T-helper 9 cell (primary cell): ENCODE measurements at places on chromosomes 3 and 15.

DNA sequence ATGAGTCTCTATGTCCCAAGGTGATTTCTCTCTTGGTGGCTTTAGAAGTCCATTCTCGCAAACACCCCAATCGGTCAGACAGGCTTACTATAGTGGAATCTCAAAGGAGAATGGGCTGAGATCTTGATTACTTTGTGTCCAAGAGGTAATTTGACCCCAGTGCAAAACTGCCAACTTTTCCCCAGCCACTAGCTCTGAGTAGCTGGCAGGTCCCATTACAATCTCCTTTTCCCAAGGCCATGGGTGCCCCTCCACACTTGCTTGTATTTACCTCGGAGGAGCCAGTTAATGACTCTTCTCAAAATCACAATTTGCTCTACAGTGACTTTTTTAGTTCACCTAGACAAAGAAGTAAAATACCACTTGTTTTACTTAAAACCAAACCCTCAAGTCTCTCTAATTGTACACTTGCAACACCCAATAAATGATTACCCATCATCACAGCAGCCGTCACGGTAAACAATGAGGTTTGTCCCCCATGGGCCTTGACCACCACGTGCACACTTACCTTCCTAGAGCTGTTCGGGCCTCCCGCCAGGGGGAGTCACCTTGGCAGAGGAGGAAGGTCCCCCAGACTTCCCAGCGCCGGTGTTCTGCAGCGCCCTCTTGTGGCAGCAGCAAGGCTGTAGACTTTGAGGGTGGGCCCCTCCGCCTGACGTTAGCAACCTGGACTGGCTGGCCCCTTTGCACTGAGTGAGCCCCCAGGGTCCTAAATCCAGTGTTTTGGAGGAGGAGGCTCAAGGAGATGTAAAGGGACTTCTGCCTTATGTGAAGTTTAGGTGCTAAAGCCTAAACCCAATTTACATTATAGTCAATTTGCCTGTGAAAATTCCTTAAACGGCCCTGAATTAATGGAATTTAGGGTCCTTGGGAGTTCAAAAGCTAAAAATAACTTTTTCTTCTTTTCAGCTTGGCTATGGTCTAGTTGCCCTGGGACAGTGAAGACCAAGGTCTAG lies 18.7 kb upstream of the HDAC11 start:
- peak; percentile 80 for DNase-seq

DNA sequence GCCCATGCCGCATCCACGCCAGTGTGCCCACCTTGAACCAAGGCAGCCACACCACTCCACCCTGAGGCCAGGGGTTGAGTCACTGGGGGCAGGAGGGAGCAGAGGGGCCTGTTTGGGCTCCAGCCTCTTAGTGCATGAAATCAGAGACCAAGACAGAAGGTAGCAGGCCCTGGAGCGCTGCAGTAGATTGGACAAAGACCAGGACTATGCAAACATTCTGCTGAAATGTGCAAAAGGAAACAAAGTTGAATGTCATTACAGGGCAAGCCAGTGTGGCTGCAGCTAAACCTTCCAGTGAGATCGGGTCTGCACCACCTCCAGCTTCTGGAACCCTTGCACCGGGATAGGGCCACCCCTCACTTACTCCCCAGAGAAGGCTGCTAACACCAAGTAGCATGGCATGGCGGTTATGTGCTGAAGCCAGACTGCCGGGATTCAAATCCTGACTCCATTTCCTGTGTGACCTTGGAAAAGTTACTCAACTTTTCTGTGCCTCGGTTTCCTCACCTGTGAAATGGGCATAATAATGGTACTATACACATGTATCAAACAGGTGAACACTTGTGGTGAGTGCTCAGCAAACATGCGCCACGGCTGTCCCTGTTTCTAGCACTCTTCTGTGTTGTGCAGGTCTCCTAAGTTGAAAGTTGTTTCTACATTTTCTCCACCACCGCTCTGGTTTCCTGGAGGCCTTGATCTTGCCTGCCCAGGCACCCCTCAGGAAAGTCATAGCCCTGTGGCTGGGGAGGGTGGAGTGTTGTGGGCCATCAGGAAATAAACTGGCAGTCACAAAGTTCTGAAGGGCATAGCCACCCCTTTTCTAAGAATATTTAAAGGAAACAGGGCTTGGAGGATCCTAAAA lies 25.0 kb upstream of the GP9 start:
- no peak for DNase-seq

DNA sequence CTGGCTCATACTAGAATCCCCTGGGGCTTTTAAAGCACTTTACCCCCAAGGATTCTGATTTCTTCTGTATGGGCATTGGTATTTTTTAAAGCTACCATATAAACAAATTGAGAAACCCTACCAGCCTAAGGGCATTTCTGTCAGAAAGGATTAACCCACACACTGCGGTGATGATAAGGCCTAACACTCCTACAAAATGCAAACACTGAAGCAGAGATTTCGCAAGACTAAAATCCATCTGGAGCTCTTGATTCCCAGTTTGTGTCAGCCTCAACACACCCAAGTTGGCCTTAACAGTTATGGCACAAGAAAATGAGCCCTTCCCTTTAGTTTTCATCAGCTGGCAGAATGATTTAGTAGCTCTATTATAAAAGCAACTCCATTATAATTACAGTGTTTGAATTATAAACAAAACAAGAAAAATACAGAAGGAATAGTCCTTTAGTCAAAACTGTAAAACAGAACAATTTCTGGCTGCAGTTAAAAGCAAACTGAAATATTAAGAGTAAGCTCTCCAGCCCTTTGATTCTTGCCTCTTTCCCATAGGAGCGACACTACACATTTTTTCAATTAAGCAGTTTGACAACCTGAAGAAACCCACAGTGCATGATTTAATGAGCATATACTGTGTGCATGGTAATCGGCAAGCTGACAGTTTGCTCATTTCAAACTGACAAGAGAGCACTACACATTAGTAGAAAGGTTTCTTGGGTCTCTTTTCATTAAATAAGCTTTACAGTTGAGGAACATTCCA lies 441.2 kb downstream of the FHIT start:
- DNase-seq: no peak

GRCh38 chr3:44065311-44066094 lies 176.2 kb upstream of the TOPAZ1 start:
- no peak for DNase-seq

GRCh38 chr3:193946945-193947344 lies 189.0 kb upstream of the HES1 start:
- DNase-seq: no peak

- no peak for DNase-seq
These were observed 17.0 kb upstream of the SENP7 start for GRCh38 chr3:101529816-101530685.

- no peak for DNase-seq
These were observed 14.7 kb downstream of the TIMP4 start for GRCh38 chr3:12143949-12144504.

DNA sequence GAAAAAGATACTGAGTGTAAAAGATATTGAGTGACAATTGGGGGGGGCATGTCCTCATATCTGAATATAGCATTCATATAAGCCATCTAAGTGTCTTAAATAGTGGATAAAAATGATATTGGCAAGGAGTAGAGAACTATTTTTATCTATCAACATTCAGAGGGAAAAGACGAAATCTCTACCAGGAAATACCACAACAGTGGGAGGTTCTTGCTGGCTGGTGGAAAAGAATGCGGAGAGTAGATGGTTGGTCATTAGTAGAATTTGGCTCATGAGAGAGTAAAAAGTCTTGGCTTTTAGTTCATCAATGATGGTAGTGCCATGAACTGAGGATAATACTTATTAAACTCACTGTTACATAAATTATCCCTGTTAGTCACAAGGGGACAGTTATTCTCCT lies 4.8 kb upstream of the TCF12 start:
- no peak for DNase-seq

GRCh38 chr3:30657914-30658313 lies 51.5 kb downstream of the TGFBR2 start:
- DNase-seq: no peak

DNA sequence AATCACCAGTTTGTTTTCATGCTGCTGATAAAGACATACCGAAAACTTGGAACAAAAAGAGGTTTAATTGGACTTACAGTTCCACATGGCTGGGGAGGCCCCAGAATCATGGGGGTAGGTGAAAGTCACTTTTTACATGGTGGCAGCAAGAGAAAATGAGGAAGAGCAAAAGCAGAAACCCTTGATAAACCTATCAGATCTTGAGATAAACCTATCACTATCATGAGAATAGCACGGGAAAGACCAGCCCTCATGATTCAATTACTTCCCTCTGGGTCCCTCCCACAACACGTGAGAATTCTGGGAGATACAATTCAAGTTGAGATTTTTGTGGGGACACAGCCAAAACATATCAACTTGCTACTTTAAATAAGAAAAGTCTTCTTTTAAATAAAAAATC lies 28.9 kb downstream of the CD200R1L start:
- DNase-seq: no peak

GRCh38 chr3:26259176-26259575 lies 363.4 kb upstream of the LRRC3B start:
- no peak for DNase-seq

- DNase-seq: no peak
These were observed 218.8 kb downstream of the OSBPL10 start for GRCh38 chr3:31762097-31762764.

GRCh38 chr15:88790486-88790885 lies 12.8 kb upstream of the ACAN start:
- DNase-seq: no peak

DNA sequence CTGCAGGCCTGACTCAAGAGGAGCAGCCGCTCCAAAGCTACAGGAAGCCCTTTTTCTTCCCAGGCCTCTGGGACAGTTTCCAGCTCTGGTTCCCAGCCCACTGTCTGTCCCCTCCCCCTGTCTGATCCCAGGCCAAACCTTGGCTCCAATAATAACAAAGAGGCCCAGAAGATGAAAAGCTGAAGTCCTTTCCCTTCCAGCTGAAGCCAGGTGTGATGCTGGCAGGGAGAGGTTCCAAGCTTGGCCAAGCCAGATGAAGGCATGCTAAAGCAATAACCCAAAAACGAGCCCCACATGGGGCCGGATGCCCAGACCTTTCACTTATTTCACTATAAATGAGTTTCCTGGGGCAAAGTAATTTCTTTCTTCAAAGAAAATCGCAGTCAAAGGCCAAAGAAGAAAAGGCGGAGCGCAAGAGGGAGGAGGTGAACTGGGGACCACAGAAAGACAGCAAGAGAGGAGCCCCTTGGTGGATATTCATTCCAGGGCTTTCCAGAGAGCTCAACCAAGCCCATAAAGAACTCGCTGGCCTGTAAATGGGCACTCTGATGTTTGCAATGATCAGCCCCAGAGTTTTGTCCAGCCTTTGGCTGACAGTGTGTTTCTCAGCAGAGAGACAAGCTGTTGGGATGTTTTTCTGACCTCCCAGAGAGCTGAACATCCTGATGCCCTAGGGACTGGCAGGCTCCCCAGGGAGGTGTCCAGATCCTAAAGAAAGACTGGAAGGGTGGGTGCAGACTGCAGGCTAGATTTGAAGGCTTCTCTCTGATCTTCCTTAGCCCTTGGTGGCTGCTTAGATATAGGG lies 157.6 kb downstream of the UACA start:
- DNase-seq: no peak

DNA sequence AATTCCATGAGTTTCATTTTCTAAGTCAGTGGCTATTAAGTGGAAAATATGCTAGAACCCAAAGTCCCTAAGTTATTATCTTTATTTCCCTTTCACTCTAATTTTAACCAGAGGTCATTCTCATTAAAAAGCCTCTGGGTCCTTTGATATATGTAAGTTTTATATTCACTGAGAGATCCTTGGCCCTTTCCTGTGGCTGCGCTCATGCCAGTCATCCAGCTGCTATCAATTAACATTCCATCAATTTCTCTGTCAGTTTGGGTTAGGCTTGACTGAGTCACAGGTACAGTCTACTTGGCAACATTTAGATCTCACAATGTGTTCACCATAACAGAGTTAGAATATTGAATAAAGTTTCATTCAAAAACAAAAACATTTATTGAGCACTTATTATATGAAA lies 58.0 kb upstream of the FBN1 start:
- no peak for DNase-seq

- DNase-seq: no peak
These were observed 15.3 kb upstream of the TNFSF10 start for GRCh38 chr3:172538368-172539151.

- DNase-seq: no peak
These were observed 33.1 kb downstream of the CEP152 start for GRCh38 chr15:48777645-48778330.

- DNase-seq: no peak
These were observed 300.0 kb downstream of the CHST2 start for GRCh38 chr3:143419611-143420010.

DNA sequence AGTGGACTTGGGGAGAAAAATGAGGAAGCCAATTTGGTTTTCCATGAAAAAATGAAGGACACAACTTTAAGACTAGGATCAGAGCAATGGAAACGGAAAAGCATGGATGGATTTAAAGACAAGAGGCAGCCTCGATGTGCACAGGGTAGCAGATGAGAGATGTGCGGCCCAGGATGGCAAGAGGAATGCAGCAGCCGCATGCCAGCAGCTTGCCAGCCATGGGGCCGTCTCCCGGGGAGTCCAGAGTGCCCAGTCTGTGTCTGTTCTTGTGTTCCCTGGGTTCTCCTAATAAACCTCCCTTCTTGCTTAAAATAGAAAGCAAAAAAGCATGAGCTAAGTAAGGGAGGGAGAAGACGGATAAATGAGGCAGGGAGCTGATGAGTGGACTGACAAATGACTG lies 68.0 kb upstream of the IQSEC1 start:
- DNase-seq: no peak

GRCh38 chr15:89792106-89792805 lies 16.1 kb downstream of the MESP2 start:
- DNase-seq: no peak

- DNase-seq: no peak
These were observed 111.5 kb downstream of the TBL1XR1 start for GRCh38 chr3:177085794-177086193.

DNA sequence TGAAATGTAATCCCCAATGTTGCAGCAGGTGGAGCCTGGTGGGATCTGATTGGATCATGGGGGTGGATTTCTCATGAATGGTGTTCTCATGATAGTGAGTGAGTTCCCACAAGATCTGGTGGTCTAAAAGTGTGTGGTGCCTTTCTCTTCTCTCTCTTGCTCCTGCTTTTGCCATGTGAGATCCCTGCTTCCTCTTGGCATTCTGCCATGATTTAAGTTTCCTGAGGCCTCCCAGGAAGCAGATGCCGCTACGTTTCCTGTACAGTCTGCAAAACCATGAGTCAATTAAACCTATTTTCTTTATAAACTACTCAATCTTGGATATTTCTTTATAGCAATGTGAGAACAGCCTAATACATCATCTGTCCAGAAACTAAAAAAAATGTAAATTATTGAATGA lies 298.3 kb downstream of the MEX3B start:
- DNase-seq: no peak

GRCh38 chr3:56484122-56484521 lies 15.9 kb upstream of the ERC2 start:
- DNase-seq: no peak

DNA sequence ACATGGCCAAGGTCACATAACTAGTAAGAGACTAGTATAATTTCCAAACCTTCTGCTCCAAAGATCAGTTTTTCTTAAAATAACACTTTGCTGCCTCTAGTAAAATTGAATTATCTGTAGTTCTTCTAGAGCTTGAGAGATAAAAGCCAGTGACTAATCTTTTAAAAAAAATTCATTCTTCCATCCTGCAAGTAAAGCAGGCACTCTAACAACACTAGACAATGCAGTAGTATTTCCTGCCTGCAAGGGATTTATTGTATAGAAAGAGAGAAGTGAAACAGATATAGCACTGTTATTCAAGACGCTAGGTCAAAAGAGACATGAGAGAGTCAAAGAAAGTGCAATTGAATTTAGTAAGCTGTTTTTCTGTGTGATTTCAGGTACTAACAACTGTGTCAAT lies 159.5 kb upstream of the TBC1D5 start:
- DNase-seq: no peak
